ENCODE measurements at places on chromosomes 2 and 18.

DNA sequence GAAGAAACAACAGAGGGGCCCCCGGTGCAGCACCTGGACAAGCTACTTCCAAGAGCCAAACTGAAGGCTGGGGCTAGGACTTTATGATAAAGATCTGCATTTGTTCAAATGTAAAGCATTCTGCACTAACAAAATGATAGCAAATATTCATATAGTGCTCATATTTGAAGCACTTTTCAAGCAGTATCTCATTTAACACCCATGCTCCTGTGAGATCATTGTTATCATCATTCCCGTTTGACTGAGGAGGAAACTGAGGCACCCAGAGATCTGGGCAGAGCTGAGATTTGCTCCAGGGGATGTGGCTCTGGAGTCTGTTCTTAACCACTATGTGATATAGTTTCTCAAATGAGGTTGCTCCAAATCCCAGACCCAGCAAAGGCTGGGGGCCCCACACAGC lies 9.8 kb downstream of the KCTD1 start:
- DNase-seq, result no peak

- DNase-seq, result no peak
These were observed 812.8 kb downstream of the LRP1B start for GRCh38 chr2:141317986-141318385.

DNA sequence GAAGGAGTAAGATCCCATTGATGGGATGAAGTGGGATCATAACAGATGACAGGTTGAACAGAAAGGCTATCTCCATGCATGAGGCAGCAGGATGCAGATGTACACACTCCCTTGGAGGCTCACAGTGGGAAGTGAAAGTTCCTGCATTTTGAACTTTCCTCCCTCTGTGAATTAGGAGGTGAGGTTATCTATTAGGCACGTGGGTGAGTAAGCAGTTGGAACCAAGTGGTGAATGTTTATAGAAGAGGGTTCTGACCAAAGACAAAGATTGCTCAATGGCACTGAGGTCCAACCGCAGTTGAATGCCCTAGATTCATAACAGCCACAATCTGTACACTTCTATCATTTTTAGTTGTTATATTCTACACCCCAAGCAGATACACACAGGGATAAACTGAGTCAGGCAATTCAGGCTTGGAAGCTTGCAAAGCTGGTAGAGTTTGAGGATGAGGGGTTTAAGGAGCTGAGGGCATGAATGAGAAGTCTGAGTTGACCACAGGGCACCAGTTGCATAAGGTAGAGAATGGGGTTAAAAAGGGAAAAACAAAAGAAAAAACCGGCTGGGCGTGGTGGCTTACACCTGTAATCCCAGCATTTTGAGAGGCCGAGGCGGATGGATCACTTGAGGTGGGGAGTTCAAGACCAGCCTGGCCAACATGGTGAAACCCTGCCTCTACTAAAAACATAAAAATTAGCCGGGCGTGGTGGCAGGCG lies 7.1 kb upstream of the KCMF1 start:
- DNase-seq, result no peak

GRCh38 chr18:50439460-50440015 lies 64.7 kb downstream of the SKA1 start:
- no peak for DNase-seq

DNA sequence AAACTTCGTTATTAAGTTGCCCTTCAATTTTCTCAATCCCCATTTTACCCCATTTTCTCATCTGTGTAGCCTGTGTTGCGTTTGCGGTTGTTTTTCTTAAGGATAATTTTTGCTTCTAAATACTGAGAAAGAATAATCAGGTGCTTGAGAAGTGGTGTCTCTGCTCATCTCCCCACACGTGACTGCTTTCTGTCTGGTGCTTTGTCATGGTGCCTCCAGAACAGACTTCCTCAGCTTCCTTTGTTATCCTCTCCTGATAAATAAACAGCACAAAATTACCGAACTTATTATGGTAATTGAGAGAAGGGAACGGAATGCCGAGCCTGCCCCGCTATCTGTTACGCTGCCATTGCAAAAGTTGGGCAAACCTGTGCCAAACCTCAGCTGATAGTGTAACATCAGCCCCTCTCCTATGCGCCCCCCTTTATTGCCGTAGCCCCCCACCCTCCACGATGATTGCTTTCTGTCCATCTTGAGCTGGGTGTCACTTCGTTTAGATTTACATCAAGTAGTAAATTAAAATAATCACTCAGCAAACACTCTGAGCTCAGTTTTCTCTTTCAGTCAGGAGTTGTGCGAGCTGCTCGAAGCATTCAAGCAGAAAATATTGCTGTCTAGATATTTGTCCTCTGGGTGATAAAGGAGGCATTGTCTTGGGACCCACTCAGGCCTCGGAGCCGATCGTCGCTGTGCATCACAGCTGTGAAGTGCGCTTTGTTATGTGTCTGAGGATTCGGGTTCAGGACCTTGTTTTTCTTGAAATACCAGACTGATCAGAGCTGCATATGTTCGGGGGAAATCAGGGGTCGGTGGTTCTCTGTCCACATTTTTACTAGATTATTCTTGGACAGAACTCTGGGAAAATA lies 1008.5 kb upstream of the FANCL start:
- peak; percentile 34 for DNase-seq

DNA sequence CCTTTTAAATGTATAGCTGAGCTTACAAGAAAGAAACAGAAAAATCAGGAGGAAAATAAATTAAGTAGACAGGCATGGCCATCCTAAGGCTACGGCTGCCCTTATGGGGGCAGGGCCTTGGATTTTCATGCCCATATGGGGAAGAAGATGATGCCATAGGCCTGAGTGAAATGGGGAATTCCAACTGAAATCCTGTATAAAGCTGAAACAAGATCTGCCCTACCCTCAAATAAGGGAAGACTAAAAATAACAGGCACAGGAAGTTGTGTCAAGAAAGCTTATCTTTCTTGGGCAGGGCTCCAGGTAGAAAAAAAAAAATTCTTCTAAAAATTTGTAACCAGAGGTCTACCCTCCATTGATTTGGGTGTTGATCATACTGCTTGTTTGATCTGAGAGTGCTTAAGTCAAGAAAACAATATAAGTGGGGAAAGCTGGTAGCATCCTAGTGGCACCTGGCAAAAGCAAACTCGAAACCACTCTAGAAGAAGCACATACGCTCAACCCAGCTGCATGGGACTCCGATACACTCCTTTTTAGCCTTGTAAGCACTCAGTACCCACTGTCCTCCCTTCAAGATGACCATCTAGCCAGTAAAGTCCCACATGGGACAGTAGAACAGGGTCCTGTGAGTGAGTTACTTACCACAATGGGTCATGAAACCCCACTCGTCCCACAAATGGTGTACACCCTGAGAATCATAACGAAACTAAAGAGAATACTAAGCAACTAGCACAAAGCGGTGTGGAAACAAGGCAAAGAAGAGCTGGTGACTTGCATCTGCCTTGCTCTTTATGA lies 22.3 kb downstream of the DNAH7 start:
- no peak for DNase-seq

- no peak for DNase-seq
These were observed 159.2 kb upstream of the THUMPD2 start for GRCh38 chr2:39938035-39938835.

DNA sequence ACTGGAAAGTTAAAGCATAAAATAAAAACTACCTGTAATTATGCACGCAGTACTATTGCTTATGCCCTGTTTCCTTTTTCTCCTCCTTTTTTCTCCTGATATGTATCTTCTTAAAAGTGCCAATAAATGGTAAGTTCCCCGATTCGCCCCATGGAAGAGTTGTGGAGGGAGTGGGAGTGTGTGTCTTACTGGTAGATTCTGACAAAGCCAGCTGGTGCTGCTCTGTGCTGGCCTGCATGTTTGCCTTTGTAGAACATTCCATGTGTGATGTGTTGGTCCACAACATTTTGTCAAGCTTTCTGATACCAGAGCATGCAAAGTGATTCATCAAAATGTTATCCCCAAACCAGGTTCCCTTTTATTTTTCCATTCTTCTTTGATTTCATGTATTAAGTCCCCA lies 356.9 kb upstream of the RAB12 start:
- no peak for DNase-seq

GRCh38 chr2:27772804-27773203 lies 1.3 kb downstream of the MRPL33 start:
- DNase-seq, result no peak

- no peak for DNase-seq
These were observed 495 bp upstream of the GULP1 start for GRCh38 chr2:188291142-188291616.

GRCh38 chr2:196980001-196980400 lies 53.5 kb upstream of the PGAP1 start:
- no peak for DNase-seq

GRCh38 chr2:231306791-231307393 lies 88.6 kb upstream of the B3GNT7 start:
- DNase-seq, result no peak

- no peak for DNase-seq
These were observed 943 bp upstream of the GPR17 start for GRCh38 chr2:127645026-127645394.

GRCh38 chr18:21680161-21680560 lies 24.4 kb downstream of the ABHD3 start:
- no peak for DNase-seq

- no peak for DNase-seq
These were observed 266.6 kb upstream of the ID2 start for GRCh38 chr2:8414946-8415879.

GRCh38 chr18:48835119-48835518 lies 115.6 kb downstream of the SMAD7 start:
- DNase-seq, result peak; percentile 16

DNA sequence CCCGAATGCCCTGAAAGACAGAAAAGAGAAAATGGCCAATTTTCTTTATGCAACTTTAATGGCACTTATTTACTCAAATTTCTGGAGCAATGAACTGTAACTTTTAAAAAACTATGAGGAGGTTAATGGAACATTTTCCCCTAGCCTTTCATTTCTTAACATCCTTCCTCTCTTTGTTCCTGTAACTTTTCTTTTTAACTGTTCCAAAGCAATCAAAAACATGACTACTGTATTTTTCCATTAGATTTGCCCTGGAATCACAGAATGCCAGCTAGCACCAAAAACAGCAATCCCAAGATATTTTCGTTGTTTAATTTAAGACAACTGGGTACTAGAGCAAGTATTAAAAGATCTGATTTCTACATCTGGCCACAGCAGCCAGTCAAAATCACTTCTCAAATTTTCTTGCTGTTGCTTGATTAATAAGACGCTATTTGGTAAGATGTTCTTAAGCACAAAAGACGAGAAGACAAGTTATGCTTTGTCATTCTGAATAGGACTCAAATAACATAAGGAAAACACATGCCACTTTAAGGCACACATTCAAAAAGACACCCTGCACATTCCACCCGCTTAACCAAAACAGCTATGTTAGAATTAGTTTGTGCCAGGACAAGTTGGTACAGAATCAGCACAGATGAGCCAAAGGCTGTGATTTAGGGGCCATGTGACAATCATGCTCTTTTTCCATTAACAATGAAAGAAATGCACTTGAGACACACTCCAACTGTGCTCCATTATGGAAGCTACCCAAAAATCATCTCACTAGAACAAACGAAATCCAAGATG lies 3.6 kb downstream of the STARD7 start:
- no peak for DNase-seq

GRCh38 chr18:27181726-27182125 lies 3.4 kb downstream of the CHST9 start:
- DNase-seq, result no peak

- DNase-seq, result peak; percentile 72
These were observed 46.0 kb downstream of the LRRFIP1 start for GRCh38 chr2:237673130-237674001.

- DNase-seq, result no peak
These were observed 11.9 kb downstream of the GAL3ST2 start for GRCh38 chr2:241788572-241788971.

- no peak for DNase-seq
These were observed 539.6 kb upstream of the LRRTM4 start for GRCh38 chr2:78061732-78062131.

GRCh38 chr2:8125741-8126711 lies 555.8 kb upstream of the ID2 start:
- DNase-seq, result no peak

DNA sequence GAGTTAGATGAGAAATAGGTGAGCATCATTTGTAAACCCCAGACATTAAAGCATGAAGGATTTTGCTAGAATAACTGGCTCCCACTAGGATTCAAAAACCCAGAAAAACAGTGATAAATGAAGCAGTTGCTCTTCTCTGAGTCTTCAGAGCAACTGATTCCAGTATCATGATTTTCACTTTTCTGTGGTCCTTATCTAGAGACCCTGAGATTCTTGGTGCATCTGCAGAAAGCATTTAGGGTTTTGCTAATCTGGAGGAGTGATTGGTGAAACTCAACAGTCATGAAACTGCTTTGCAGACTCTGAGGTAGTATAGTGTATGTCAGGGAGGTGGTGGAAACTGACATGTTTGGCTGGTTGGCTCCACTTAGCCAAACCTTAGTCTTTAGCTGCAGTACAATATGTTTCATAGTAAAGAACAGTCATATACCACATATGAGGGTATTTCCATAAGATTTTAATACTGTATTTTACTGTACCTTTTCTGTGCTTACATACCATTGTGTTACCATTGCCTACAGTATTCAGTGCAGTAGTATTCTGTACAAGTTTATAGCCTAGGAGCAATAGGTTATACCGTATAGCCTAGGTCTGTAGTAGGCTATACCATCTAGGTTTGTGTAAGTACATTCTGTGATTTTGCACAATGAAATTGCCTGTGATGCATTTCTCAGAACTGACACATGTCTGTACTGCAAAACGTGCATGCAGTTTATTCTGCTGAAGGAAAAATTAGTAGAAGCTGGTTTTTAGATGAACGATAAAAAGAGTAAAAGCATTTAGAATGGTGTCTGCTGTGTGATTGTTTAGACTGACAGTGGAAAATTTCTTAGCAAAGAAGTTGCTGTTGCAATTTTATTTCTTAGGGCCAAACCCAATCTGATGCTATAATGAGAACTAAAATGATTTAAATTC lies 23.8 kb downstream of the EML4 start:
- DNase-seq, result no peak

DNA sequence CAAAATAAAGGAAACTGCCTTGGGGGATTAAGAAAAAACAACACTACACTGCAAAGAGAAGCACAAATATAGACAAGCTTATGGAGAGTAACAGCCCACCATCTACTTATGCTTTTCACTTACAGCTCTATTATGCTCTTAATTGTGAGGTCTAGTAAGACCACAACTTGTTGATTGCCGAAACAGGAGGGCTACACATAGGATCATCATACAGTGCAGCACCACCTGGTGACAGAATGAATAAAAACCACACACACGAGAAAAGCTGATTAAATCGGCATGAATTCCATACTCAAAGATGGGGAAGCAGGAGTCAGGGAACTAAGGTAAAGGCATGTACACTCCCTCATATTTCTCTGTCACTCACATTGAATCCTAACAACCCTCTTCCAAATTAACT lies 259.2 kb downstream of the IKZF2 start:
- peak; percentile 7 for DNase-seq

GRCh38 chr2:105872830-105873229 lies 128.1 kb downstream of the NCK2 start:
- DNase-seq, result no peak

DNA sequence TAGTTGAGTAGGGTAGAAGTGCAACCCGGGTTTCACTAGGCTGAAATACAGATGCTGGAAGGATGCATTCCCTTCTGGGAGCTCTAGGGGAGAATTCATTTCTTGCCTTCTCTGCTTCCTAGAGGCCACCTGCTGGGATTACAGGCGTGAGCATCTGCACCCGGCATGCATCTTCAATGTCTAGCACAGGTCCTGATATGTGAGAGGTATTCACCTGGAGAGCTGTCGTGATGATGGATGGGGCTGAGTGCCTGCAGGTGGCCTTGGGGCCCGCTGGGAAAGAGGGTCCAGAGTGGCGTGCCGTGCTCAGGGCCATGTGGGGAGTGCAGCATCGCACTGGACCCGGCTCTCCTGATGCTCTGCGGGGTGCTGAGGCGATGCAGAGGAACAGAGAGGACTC lies 6.6 kb upstream of the NTSR2 start:
- no peak for DNase-seq

Measured in SJCRH30 (cell line).